ENCODE measurements at places on chromosomes 4 and X.

DNA sequence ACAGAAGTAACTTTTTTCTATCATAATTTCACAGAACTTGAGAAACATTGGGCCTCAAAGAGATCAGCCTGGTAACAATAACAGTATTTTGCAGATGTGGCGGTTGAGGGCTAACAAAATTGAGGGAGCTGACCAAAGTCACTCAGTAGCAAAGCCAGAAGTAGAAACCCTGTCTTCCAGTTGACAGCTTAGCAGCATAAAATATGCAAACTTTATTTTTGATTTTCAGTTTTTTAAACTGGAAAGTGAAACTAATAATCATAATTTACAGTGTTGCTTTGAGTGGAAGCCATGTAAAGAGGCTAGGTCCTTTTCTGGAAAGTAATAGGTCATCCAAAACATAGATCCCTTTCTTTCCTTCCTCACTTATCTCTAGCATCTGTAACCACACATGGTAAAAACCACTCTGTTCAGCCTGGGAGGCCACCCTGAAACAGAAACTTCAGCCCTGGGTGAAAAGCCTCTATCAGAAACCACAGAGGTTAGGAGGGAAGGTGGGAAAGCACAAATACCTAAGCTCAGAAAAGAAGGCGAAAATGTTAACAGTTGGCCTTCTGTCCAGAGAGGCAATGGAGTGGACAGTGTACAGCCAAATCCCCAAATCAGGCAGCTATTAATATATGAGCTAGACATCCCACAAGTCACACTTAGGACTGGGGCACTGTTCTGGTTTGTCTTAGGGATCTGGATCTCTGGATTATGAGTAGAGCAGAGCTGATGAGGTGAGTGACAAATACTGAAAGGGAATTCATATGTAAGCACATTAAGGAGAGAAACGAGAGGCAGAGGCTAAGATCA, 61.1 kb upstream of the ARSJ start:
- no peak for DNase-seq

DNA sequence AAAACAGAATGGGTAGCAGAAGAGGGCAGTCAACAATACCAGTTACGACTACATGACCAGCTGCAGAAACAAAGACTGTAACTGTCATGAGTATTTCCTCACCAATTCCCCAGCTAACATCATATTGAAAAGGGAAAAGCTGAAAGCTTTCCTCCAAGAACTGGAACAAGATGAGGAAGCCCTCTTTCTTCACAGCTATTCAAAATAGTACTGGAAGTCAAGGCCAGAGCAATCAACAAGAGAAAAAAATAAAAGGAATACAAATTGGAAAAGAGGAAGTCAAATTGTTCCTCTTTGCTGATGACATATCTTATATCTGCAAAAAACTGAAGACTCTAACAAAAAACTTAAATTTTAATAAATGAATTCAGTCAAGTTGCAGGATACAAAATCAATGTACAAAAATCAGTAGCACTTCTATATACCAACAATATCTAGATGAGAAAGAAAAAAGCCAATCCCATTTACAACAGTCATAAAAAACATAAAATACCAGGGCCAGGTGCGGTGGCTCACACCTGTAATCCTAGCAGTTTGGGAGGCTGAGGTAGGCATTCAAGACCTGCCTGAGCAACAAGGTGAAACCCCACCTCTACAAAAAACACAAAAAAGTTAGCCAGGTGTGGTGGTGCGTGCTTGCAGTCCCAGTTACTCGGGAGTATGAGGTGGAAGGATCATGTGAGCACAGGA, 125.4 kb downstream of the ATP8A1 start:
- DNase-seq: no peak

DNA sequence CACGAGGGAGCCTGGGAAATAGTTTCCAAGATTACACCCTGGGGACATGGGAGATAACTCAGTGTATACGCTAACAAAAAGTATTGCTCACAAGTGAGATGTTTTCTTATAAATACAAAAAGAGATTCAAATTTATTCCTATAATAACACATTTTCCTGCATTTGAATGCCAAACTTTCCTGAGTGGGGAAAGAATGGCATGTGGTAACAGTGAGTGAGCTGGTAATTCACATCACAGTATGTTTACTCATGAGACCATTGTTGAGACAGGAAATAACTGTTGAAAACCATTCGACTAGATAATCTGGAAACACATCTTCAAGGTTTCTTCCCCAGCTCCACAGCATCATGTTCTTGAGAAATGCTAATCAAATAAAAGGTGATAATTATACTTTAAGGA, 109.1 kb downstream of the TASL start:
- DNase-seq: no peak

GRCh38 chrX:39580043-39580442, 517.7 kb downstream of the BCOR start:
- no peak for DNase-seq

- no peak for DNase-seq
Measured at GRCh38 chr4:18105030-18106011, 83.8 kb upstream of the LCORL start.

DNA sequence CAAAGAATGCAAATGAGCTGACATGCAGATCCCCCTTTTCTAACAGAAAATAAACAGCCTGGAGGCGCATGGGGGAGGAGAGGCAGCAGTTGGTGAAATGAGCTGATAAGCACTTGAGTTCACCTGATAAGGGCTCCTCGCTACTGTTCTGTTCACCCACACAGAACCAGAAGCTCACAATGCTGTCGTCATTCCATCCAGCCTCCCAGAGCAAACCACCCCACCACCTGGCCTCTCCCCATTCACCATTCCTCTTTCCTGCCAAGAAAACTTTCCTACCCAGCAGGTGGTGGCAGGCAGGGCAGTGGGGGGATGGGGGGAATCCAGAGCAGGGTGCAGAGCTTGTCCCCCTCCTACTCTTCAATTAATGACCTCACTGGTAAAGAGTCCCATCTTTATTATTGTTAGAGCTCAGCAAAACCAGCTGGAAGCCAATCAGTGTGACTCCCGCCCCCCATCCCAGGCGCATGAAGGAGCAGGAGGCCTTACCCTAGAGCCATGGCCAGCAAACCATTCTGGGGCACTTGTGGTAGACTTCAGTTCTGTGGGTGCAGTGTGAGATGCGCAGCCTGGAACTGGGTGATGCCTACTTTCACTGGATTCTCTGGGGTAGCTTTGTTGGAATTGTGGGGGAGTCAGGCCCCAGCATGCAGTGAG, 350.3 kb downstream of the ZIC3 start:
- DNase-seq: peak; percentile 19

DNA sequence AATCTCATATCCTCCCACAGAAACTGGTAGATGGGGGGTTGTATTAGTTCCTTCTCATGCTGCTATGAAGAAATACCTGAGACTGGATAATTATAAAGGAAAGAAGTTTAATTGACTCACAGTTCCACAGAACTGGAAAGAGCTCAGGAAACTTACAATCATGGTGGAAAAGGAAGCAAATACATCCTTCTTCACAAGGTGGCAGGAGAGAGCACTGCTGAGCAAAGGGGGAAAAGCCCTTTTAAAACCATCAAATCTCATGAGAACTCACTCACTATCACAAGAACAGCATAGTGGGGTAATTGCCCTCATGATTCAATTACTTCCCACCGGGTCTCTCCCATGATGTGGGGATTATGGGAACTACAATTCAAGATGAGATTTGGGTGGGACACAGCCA, 250.5 kb upstream of the GPRIN3 start:
- DNase-seq: no peak

DNA sequence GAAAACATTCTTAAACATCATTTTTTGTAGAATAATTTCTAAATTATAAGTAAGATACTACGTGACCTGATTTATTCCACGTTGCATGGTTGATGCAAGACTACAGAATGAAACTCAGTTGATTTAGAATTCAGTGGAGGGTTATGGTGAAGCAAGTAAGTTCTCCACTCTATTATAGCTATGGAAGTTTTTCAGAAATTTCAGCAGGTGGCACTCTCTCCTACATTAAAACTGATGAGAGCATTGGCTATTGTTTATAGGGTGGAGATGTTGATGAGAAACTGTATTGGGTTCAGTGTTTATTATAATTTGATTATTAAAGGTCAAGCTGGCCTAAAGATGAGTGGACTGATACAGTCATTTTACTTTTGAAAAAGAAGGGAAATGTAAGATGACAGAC, 88.0 kb downstream of the FNIP2 start:
- DNase-seq: peak; percentile 38

DNA sequence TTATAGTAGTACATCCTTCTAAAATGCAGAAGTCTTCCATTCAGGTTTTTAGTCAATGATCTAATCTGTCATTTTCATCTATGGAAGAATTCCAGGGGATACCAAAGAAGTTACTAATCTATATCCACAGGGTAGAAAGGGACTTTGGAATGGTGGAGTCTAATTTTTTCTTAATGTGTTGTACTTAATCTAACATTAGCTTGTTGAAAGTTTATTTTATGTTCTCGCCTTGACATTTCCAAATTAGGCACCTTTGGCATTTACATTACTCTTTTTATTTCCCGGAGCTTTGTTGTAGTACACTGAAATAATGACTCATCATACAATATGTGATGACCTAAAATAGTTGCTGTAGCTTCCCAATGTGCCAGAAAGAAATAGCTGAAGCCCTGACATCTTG, 91.5 kb downstream of the HTR2C start:
- no peak for DNase-seq

GRCh38 chr4:22794732-22795131, 102.0 kb downstream of the GBA3 start:
- no peak for DNase-seq

- peak; percentile 50 for DNase-seq
Measured at GRCh38 chr4:184506527-184507121, 32.3 kb upstream of the IRF2 start.

DNA sequence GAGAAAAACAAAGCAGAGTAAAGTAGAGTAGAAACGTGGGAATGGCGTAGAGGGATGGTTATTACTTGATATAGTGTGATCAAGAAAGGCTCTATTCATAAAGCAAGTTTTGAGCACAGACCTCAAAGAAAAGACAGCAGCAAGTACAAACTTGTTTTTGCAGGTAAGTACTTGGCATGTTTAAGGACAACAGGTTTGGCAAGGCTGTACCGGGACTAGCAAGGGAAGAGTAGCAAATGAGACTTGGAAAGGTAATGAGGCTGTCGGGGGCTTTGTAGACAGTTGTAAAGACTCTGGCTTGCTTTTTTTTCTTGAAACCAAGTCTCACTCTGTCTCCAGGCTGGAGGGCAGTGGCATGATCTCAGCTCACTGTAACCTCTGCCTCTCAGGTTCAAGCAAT, 40.9 kb downstream of the NEK1 start:
- DNase-seq: no peak

DNA sequence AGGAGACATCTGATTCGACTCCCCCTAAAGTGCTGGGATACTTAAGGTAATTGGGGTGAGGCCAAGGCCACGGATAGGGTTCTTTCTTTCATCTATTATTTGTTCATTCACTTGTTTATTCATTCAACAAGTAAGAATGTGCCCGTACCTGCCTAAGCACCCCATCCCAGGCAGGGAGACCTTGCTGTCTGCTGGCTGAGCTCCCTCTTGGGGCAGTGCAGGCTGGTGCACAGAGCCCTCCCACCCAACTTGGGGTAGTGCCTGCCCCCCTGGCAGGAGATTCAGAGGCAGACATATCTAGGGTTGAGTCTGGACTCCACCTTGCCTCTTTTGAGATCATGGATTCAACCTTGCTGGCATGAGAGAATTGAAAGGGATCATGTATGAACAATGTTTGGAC, 95.7 kb downstream of the DRD5 start:
- no peak for DNase-seq

- no peak for DNase-seq
Measured at GRCh38 chrX:31136144-31136611, 64.3 kb upstream of the FTHL17 start.

DNA sequence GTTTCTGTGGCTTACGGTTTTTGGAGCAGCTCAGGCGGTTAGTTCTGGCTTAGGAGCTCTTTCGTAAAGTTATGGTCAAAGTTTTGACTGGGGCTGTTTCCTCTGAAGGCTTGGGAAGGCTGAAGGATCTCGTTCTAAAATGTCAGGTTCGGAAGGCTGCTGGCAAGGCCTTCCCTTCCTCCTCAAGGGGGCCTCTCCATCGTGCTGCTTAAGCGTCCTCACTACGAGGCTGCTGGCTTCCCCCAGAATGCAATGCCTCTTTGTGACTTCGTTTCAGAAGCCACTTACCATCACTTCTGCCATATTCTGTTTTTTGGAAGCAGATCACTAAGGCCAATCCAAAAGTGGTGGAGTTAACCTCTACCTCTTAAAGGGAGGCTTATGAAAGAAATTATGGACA, 1196.4 kb upstream of the TENM3 start:
- peak; percentile 23 for DNase-seq

DNA sequence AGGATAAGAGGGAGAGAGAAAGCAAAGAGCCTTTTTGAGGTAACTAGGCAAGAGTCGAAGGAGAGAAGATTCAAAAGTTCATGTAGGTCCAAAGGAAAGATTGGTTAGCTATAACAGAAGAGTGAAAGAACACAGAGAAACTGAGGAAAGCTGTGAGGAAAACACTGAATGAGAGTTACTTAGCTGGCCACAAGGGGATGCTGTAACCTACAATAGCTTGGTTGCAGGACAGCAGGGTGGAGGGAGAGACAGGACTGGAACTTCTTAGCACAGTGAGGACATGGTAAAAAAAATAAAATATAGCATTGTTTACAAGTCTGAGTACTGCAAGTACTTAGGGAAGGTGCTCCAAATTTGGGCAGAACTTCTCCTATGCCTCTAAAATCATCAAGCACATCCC, 48.3 kb downstream of the RAI2 start:
- DNase-seq: peak; percentile 38

GRCh38 chr4:157447195-157447594, 226.7 kb downstream of the GRIA2 start:
- DNase-seq: no peak

- peak; percentile 34 for DNase-seq
Measured at GRCh38 chr4:100286636-100287035, 96.4 kb upstream of the DDIT4L start.

- no peak for DNase-seq
Measured at GRCh38 chr4:23438764-23439163, 451.1 kb downstream of the PPARGC1A start.

- DNase-seq: no peak
Measured at GRCh38 chrX:44570522-44570921, 27.9 kb upstream of the FUNDC1 start.

DNA sequence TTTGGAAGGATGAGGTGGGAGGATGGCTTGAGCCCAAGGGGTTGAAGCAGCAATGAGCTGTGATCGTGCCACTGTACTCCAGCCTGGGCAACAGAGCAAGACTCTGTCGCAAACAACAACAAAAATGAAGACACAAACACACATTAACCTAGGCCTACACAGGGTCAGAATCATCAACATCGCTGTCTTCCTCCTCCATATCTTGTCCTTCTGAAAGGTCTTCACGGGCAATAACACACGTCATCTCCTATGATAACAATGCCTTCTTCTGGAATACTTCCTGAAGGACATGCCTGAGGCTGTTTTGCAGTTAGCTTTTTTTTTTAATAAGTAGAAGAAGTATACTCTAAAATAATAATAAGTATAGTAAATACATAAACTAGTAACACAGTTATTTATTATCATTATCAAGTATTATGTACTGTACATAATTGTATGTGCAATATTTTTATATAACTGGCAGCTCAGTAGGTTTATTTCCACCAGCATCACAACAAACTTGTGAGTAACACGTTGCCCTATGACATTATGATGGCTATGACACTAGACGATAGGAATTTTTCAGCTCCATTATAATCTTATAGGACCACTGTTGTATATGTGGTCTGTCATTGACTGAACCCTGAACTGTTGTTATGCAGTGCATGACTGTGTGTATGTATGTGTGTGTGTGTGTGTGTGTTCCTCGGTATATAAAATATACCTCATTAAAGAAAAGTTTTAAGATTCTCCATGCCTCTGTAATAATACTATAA, 69.2 kb upstream of the MAML3 start:
- no peak for DNase-seq
